ENCODE measurements at places on chromosomes 7 and 10.
A peak's percentile ranks its signal among the peaks of the same experiment; 100 is the strongest.

- DNase-seq = no peak
Observed at GRCh38 chr7:101882005-101882421, 64.6 kb downstream of the CUX1 start.

- DNase-seq = no peak
Observed at GRCh38 chr7:42833411-42833810, 78.5 kb downstream of the C7orf25 start.

DNA sequence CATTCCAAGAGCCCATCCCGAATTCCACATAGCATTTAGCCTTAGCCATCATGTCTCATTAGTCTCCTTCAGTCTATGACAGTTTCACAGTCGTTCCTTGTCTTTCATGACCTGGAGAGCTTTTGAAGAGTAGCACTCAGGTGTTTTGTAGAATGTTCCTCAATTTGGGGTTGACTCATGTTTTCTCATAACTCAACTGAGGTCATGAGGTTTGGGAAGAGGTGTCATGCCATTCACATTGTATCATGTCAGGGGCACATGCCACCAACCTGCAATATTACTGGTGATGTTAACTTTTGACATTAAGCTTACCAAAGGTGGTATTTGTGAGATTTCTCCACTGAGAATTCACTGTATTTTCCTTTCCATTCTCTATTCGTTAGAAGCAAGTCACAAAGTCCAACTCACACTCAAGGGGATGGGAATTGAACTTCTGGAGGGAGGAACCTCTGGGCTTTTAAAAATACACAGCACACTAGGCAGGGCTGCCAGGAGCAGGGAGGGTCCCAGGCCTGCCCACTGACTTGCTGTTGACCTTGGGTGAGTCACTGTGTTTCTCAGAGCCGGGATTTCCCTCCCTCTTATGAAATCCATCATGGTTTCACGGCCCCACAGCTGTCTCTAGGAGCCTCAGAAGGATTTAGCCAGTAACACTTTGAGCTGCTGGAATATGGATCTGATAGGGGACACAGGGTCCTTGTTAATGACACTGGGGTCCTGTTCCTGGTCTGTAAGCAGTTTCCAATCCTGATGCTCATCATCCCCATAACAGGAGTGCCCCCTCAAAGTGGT, 74.4 kb upstream of the TCF7L2 start:
- DNase-seq = no peak

GRCh38 chr10:70584909-70585544, 17.5 kb downstream of the PRF1 start:
- DNase-seq = peak; percentile 72

DNA sequence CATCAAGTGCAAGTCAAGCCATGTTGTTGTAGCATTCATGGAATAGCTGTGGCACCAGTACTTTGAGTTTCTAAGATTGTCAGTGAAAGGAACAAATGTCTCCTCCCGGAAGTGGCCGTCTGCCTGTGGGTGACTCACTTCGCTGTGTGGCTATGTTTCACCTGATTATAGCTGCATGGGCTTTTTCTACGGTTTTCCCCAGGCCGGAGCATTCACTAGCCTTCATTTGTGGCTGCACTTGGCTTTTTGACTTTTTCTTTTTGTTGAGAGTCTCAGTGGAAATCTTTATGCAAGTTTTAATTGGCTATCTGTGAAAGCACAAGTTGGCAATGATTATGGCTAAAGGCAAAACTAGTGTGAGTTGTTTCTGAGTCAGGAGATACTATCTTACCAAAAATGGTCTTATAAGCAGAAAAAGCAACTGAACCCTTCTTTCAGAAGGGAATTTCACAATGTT, 35.0 kb downstream of the SRI start:
- DNase-seq = no peak

- no peak for DNase-seq
Observed at GRCh38 chr7:129146237-129146979, 1.9 kb downstream of the TSPAN33 start.

- DNase-seq = no peak
Observed at GRCh38 chr10:104577861-104578521, 63.1 kb upstream of the SORCS3 start.

GRCh38 chr7:48664241-48664640, 260.1 kb upstream of the CDC14C start:
- DNase-seq = no peak

DNA sequence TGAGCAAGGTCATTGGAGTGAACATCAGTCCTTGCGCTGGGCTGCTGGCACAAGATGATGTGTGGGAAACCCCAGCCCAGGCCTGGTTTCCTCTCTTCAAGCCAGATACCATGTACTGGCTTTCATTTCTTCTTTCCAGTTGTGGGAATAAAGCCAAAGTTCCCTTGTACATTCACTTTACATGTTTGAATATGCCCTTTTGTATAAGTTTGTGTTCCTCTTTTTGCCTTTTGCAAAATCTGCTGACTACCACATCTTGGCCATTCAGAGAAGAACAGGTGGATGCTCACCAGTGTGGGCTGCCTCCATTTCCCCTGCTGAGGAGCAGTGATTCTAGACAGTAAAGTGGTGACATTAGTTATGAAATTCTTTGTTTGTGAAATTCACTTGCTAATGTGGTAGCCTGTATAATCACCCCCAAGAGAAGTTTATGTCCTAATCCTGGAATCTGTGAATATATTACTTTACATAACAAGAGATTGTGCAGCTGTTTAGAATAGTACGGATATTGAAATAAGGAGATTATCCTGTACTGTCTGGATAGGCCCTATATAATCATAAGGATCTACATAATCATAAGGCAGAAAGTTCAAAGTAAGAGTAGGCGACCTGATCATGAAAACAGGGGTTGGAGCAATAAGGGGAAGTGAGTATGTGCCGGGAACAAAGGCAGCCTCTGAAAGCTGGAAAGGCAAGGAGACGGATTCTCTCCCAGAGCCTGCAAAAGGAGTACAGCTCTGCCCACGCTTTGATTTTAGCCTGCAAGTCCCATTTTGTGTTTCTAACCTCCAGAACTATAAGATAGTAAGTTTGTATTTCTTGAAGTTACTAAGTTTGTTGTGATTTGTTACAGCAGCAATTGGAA, 18.8 kb upstream of the AOAH start:
- no peak for DNase-seq

GRCh38 chr10:49008505-49009198, 69.0 kb upstream of the LRRC18 start:
- no peak for DNase-seq

- no peak for DNase-seq
Observed at GRCh38 chr10:93074597-93075368, 1.1 kb downstream of the CYP26A1 start.

DNA sequence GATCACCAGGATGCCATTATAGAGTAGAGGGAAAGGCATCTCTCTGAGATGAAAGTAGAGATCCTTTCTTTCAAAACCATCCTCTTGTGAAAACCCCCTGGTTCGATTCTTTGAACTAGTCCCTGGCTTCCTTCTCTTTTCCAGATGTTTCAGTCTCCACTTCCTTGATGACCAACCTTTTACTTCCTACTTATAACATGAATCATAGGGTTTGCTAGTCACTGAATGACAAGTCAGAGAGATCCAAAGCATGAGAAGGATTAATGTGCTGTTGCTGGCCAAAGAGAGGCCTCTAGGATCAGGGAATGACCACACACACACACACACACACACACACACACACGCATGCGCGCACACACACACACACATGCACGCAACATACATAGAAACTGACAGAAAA, 161.1 kb upstream of the FRMD4A start:
- no peak for DNase-seq

- no peak for DNase-seq
Observed at GRCh38 chr10:130179640-130180039, 43.4 kb downstream of the GLRX3 start.

- DNase-seq = no peak
Observed at GRCh38 chr10:86658751-86659150, 4.4 kb downstream of the OPN4 start.

GRCh38 chr7:147796581-147796980, 794.0 kb upstream of the C7orf33 start:
- DNase-seq = no peak

- no peak for DNase-seq
Observed at GRCh38 chr7:55794527-55794926, 68.0 kb downstream of the SEPTIN14 start.

- DNase-seq = no peak
Observed at GRCh38 chr7:20557116-20557515, 58.4 kb upstream of the ABCB5 start.

DNA sequence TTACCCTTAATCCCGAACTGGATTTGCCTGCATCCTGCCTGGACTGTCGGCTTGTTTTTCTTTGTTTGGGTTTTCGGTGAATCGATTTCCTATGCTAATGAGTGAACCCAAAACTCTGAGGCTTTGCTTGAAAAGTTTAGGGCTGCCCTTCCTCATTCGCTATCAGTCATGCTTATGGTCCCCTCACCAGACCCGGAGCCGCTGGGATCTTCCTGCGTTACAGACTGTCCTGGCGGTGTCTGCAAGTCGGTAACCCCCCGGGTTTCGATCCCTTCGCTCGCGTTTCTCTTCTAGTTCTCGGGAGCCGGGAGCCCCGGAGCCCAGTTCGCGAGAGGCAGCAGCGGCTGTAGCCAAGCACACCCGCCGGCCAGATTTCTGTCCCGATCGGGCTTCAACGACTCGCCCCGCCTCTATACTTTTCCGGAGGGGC, 2.2 kb downstream of the EMX2 start:
- DNase-seq = no peak

DNA sequence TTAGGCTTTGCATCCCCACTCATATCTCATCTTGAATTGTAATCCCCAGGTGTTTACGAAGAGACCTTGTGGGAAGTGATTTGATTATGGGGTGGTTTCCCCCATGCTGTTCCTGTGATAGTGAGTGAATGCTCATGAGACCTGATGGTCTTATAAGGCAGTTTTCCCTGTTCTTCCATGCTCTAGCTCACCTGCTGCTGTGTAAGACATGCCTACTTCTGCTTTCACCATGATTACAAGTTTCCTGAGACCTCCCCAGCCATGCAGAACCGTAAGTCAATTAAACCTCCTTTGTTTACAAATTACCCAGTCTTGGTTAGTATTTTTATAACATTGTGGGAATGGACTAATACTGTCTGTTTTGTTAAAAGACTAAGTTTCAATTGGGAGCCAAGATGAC, 35.3 kb upstream of the ZNF92 start:
- no peak for DNase-seq

GRCh38 chr7:36275735-36276284, 113.9 kb upstream of the ANLN start:
- no peak for DNase-seq

DNA sequence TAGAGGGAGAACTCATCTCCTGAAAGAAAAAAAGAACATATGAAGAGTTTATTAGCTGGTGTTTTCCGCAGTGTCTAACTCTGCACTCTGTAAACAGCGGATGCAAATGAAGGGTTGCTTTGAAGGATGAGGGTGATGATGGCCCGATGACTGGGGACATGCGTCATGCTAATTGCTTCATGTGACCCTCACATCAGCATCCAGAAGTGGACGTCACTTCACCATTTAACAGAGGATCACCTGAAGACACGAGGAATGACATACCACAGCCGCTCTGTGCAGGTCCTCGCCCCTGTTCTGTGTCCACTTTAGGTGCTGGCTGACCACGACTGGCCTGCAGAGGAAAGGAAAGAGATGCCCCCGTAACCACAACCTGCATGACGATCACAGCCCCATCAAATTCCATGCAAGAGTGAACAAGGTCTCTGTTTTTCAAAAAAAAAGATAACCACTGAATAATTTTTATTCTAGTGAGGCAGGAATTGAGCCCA, 82.9 kb downstream of the KLF6 start:
- no peak for DNase-seq

DNA sequence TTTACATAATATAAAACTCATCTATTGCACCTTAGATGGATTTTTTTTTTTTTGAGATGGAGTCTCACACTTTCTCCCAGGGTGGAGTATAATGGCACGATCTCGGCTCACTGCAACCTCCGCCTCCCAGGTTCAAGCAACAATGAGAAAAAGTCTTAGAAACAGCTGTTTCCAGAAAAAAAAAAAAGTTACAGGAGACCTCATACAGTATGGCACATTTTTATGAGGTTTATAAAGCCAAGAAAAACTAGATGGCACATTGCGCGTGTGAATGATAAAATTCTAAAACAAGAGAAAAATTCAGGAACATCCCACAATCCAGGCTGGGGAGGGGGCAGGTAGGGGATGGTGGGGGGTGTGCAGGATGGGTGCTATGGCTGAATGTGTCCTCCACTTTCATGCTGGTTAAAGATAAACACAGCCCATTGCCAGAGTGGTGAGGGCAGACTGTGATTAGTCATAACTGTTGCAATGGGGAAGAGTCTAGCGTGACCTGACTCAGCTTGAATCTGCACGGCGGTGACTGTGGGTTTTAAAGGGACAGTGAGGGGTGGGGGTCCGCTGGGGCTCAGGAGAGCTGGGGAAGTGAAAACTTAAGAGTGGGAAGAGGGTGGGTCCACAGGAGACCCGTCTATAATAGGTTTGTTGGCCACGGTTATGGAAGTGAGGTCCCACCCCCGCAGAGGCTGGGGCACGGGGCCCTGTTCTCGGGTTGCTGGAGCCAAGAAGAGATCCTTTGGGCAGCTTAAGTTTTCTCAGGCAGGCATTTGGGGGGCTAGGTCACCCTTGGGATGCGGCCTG, 11.9 kb upstream of the LRRC27 start:
- no peak for DNase-seq

GRCh38 chr7:47432671-47433563, 149.0 kb downstream of the TNS3 start:
- DNase-seq = no peak

GRCh38 chr7:69843653-69844052, 245.4 kb downstream of the AUTS2 start:
- DNase-seq = no peak

GRCh38 chr7:131673576-131673975, 117.1 kb upstream of the PODXL start:
- DNase-seq = no peak

GRCh38 chr10:128040096-128040495, 86.1 kb downstream of the MKI67 start:
- no peak for DNase-seq

GRCh38 chr10:30647089-30647488, 17.5 kb upstream of the LYZL2 start:
- no peak for DNase-seq

DNA sequence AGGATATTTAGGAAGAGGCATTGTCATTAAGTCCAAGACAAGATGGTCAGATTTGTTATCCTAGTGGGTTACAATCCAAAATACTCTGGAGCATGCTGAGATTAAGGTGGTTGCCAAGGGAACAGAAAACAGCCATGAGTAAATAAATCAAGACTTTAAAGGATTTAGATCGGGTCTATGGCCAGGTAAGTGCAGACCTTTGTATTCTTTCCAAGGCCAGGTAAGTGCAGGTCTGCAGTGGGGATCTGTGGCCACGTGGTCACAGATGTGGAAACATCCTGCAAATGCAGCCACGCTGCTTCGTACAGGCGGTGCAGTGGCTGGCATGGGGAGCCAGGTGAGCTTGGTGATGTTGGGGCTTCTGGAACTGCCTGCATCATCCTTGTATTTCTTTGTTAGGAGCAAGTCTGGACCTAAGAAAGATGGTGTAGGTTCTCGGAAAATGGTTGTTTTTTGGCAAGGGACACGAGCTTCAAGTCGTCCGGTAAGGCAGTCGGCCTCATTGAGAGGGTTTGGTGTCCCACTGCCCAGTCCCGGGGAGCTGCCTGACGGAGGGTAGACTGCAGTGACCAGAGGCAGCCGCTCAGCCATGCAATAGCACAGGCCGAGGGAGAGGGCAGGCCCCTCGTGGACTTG, 21.8 kb downstream of the ZNF775 start:
- DNase-seq = no peak

Data from CMK (cell line).